Activated naive CD4-positive, alpha-beta T cell treated with Interleukin-2 at 50 U/mL for 16 hours (primary cell): ENCODE measurements at places on chromosomes 11 and 22.

DNA sequence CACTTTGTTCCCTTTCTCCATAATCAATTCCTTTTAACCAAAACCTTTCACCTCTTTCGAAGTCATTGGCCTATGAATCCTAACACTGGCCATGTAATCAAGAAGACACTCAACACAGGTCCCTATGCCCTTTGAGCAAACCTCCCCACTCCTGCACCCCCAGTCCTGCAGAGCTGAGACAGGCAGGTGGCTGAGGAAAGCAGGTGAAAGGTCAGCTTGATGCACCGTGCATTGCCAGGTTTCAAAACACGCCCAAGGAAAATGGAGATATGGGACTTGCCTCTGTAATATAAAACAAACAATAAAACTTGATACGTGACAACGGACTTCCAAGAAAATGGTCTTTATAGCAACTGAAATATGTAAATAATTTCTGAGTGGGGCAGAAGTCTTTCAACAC, 10.6 kb downstream of the CPT1A start:
- DNase-seq, result no peak

DNA sequence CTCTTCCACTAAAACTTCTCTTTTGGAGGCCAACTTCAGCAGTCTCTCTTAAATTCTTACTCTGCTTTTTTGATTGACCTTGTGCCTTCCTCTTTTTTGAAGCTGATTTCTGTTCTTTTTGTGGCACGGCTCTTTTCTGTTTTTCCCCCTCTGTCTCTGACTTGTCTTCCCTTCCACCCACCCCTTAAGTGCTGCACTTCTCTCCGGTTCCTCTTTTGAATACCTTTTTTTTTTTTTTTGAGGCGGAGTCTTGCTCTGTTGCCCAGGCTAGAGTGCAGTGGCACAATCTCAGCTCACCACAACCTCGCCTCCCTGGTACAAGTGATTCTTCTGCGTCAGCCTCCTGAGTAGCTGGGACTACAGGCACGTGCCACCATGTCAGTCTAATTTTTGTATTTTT, 211.9 kb downstream of the BLID start:
- DNase-seq, result no peak

DNA sequence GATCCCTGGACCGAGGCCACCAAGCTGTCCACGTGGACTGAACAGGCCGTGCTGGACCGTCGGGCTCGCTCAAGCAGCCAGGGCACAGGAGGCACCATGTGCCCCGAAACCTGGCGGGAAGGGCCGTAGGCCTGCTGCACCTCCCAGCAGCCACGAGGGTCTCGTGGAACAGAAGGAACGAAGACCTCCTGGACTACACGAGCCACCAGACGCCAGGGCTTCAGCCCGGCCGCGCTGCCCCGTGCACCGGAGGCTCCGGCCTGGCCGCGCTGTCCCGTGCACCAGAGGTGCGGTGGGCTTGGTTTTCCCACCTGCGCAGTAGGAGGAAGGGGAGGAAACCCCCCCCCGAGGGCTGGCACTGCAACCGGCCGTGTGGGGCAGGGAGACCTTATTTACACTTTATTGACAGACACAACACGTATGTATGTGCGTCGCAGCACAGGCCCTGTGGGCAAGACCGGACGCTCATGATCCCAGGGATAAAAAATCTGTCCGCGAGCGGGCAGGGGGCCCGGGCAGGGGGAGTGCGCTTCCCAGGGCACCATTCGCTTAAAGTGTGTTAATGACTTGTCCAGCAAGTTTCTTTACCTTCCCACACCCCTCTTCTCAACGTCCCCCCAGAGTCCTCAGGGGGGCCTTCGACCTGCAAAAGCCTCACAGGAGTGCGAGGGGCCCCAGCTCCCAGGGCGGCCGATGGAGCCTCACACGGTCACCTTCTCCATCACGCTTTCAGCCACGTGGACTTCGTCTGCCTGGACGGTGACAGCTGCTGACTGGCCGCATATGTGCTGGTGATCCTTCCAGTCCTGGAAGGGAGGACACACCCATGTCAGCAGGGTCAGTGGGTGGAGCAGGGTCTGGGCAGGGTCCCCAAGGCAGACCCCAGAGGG, 7.0 kb downstream of the DRD4 start:
- no peak for DNase-seq

DNA sequence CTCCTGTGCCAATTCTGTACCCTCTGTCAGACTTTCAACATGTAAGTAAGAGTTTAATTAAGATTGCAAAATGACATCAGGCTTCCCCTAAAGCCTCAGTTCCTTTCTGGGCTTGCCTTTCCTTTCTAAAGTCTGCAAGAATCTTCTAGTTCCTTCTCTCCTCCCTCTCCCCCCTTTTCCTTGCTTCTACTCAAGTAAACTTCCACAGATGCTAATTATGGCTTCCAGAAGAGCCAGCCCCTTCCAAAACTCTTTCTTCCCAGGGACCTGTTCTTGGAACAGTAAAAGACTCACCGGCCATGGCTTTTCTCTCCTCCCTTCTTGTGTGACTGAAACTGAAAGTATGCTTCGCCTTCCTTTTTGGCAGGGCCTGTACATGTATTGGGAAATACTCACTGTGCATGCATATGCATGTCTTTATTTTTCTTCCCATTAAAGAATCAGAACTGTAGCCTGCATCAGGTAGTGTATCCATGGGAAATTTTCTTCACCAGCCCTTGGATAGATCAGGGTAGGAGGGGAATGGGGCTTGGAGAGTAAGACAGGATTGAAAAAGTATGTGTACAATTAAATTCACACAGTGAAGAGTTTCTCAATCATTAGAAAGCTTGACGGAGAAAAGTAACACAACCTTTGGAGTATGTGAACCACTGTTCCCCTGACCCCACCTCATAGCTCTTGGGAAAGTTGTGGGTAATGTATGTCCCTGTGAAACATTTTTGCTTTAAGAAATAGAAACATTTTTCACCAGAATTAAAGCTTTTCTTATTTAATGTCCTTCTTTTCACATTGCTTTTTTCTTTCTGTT, at the start of gene CASP1:
CASP1 (minus strand) TSS at position 332 of the 808 bp plus-strand sequence; CDS start at position 301, 31 bp downstream.
- peak; percentile 25 for DNase-seq

DNA sequence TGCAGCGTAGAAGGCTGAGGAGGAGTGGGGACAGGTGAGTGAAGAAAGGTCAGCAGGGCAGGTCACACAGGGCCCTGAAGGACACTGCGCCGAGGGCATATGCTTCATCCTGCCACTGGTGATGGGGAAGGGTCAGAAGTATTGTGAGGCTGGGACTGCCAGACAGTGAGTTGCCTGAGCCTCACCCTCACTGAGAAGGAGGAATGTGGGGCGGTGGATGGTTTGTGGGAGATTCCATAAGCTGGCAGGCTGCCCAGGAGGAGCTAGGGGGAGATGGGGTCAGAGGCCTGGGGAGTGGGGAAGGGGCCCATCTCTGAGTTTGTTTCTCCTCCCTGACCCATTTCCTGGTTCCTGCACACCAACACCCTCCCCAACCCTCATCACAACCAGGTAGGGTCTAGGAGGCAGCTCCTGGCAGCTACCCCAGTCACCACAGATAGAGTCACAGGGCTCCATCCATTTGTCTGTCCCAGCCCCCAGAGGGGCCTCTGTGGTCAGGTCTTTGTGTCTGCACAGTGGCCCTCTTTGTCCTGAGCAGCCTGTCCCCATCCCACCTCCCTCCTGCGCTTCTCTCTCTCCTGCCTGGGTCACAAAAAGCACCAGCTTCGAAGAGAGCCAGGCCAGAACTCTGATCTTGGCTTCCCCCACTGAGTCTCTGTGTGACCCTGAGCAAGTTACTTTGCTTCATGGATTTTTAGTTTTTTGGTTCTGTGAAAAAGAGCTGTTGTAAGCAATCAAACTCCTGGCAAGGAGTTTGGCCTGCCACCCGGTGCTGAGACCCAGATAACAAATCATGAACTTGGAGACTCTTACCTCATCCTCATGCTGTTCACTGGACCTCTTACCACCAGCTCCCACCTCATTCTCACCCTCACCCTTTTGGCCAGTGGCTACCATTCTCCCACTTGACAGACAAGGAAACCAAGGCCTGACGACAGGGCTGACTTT, 4.6 kb upstream of the P2RY2 start:
- no peak for DNase-seq

DNA sequence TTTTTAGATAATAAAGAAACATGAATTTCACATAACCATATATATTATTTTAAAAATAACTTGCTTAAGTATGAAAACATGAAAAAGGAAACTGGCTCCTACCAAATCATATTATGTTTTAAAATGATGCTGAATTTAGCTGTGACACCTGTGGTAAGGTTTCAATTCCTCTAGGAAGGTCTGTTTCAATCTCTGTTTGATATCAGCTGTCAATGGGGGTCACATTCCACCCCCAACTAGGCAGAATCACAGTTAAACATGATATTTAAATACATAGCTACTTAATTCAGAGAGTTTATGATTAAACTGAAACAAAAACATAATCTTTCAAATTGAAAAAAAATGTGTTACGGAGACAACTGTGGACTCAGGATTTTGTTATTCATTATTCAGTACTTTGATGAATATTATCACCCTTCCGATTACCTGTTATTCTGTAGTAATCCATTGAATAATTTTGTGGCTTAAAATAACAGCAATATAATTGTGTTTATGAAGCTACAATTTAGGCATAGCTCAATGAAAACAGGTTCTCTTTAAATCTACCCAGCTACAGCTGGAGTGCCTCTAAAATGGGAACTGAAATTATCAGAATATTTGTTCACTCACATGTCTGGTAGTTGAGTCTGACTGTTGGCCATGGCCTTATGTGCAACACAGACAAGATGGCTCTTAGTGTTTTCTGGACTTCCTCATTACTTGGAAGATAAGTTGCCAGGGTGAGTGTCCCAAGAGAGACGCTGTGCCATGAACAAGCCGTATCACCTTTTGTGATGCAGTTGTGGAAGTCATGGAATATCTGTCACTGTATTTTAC, 244.6 kb upstream of the ANO3 start:
- no peak for DNase-seq

- DNase-seq, result no peak
Observed at GRCh38 chr11:58900479-58901420, 38.5 kb upstream of the GLYATL1 start.

DNA sequence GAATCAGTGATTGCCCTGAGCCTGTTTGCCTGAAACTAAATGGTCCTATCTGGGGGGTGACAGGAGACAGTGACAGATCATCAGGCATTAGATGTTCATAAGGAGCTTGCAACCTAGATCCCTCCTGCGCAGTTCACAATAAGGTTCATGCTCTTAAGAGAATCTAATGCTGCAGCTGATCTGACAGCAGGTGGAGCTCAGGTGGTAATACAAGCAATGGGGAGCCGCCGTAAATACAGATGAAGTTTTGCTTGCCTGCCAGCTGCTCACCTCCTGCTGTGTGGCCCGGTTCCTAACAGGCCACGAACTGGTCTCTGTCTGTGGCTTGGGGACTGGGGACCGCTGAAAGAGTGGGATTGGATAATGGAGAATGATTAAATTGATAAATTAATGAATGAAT, 14.0 kb downstream of the NOX4 start:
- DNase-seq, result no peak

- DNase-seq, result peak; percentile 75
Observed at GRCh38 chr11:6362873-6363678, 27.2 kb upstream of the SMPD1 start.

DNA sequence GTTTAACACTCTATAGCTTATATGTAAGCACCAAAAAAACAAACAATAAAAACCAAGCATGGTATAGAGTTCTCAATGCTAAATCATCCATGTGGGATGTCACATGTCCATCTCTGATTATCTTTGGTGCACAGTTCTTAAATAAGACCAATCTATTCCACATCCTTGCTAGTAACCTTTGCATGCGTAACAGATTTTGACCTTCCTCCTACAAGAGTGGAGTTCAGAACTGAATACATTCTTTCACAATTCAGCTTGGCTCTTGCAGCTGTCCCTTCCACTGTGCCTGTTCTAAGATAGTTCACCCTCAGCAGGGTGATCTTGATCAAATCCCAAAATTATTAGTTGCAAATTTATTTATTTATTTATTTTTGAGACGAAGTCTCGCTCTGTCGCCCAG, 21.1 kb downstream of the PRR14L start:
- no peak for DNase-seq

DNA sequence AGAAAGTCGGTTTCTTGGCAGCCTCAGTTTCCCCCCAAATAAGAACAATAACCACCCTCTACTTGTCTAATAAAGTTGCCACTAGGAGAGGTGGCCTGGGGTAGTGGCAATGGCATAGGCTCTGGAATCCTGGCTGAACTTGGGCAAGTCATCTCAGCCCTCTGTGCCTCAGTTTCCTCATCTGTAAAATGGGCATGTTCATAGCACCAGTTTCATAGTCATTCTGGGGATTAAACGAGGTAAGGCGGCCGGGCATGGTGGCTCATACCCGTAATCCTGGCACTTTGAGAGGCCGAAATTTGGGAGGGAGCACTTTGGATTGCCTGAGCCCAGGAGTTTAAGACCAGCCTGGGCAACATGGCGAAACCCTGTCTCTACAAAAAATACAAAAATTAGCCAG, 63.0 kb downstream of the SGSM1 start:
- DNase-seq, result no peak

- no peak for DNase-seq
Observed at GRCh38 chr22:43516996-43517635, 105.3 kb downstream of the MPPED1 start.

- DNase-seq, result no peak
Observed at GRCh38 chr22:19520566-19521305, 3.5 kb downstream of the CLDN5 start.

DNA sequence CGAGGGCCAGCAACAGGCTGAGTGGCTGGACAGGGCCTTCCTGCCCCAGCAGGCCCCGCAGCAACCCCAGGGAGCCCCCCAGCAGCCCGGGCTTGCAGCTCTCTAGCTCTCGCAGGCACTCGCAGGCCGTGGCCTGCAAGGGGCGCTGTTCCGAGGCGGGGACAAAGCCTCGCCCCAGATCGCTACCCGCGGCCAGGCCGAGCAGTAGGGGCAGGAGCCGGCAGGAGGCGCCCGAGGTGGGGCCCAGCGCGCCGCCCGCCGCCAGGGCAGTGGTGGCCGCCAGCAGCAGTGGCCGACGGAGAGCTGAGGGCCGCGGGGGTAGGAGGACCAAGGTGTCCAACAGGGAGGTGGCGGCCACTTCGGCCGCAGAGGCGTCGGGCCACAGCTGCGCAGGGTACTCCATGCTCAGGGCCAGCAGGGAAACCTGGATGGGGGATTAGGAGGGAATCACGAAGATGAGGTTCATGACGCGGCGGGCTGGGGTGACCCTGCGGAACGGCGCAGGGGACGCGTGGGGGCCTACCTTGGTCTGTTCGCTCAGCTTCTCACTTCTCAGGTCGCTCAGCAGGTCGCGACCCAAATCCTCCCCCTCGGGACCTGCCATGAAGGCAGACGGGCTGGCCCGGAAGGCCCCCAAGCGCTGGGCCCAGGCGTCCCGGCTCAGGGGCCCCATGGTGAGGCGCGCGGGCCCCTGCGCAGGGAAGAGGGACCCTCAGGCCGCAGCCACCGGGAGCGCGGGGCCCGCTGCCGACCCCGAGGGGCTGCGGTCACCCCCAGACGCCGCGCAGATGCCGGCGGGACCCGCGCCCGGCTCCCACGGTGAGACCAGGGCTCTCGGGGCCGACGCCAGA, 632 bp downstream of the AP5B1 start:
- DNase-seq, result peak; percentile 81

- DNase-seq, result no peak
Observed at GRCh38 chr11:15027011-15027410, 46.4 kb upstream of the CALCB start.

- DNase-seq, result no peak
Observed at GRCh38 chr11:94398101-94398500, 3.1 kb downstream of the GPR83 start.
